PC-9 (cell line): ENCODE measurements at places on chromosomes 6 and 20. TPM values are rescaled to one million over a fixed set of nuclear protein-coding genes. Genes with fewer than 3 reads are reported as not detected.

Gene SIRPG
- total RNA-seq, result 2.1 TPM in 2 replicates

Gene MSH5
- total RNA-seq, result 50.0 and 68.8 TPM in 2 replicates

Gene ATP9A
- total RNA-seq, result 18.6 and 22.4 TPM in 2 replicates

Gene MDFI
- 19.4 and 22.6 TPM in 2 replicates for total RNA-seq

Gene TFAP2D
- not detected in 2 replicates for total RNA-seq

DNA sequence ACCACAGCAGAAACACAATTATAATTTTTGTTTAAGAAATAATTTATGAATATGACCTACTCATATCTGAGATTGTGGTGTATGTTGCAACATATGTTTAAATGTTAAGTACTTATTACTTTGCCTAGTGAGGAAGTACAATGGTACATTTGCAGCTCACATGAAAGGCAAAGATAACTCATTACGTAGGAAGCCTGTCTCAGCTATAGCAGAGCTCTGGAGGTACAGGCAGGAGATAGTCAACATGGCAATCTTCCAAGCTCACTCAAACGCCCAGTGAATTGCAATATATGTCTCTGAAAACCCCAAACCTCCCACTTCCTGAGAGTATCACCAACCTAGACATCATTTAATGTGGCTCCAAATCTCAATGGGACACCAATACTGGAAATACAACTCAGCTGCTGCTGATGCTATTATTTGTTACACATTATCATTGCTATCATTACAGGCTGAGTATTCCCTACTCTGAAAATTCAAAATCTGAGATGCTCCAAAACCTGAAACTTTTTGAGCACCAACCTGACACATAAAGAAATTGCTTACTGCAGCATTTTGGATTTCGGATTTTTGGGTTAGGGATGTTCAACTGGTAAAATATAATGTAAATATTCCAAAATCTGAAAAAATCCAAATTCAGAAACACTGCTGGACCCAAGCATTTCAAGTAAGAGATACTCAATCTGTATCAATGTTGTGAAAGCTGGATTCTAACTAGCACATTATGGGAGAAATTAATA is 25.1 kb upstream of the GSTA4 start:
- no peaks in the 10 kb centered on the region for H3K36me3 ChIP-seq
- no peaks in the 10 kb centered on the region for H3K27me3 ChIP-seq
- H3K27ac ChIP-seq, result no peak overlapping the region
- no peak for DNase-seq

DNA sequence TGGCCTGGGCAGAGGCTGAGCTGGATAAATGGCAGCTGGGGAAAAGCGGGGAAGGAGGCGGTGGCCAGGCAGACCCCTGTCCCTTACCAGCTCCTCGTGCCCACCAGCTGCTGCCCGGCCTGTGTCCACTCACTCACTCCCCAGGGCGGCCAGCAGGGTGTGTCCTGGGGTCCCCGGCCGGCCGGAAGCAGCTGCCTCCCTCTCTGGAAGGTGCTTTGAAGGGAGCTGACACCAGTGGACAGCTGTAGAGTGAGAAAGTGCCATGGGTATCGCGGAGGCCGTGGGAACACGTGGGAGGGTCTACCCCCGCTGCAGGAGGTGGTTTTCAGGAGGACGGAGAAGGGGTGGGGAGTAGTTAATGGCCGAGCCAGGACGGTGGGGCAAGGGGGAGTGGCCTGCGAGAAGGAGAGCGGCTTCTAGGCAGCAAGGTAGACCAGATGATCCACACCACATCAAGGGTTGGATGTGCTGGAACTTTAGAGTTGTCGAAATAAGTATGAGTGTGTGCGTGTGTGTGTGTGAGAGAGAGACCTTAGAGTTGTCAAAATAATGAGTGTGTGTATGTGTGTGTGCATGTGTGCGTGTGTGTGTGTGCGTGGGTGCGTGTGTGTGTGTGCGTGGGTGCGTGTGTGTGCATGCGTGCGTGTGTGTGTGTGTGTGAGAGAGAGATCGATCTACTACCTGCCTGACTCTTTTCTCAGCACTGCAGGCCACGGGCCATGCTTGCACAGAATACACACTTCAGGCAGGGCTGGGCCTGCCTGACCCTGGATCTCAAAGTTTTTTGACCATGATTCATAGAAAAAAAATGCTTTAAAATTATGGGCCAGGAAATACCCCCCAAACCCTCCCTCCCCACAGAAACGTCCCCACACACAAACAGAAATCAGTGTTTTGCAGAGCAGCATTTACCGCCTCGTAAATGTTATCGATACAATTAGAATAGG is 43.9 kb downstream of the CDH4 start:
- no peak for DNase-seq
- H3K36me3 ChIP-seq, result no peaks in the 10 kb centered on the region
- peaks cover 100% of the 10 kb centered on the region for H3K27me3 ChIP-seq
- no peaks in the 10 kb centered on the region for H3K4me1 ChIP-seq
- no peak overlapping the region for H3K27ac ChIP-seq

- H3K27me3 ChIP-seq, result no peaks in the 10 kb centered on the region
- H3K36me3 ChIP-seq, result no peaks in the 10 kb centered on the region
- H3K4me1 ChIP-seq, result no peaks in the 10 kb centered on the region
- H3K27ac ChIP-seq, result no peak overlapping the region
- no peak for DNase-seq
- no peak overlapping the region for H3K4me3 ChIP-seq
Measured at GRCh38 chr6:20243288-20243687, 31.0 kb upstream of the MBOAT1 start.

- no peaks in the 10 kb centered on the region for H3K27me3 ChIP-seq
- DNase-seq, result no peak
- H3K36me3 ChIP-seq, result no peaks in the 10 kb centered on the region
- H3K4me3 ChIP-seq, result no peak overlapping the region
- peaks cover 18% of the 10 kb centered on the region for H3K4me1 ChIP-seq
- no peak overlapping the region for H3K27ac ChIP-seq
Measured at GRCh38 chr20:41268402-41268801, 49.1 kb downstream of the ZHX3 start.

DNA sequence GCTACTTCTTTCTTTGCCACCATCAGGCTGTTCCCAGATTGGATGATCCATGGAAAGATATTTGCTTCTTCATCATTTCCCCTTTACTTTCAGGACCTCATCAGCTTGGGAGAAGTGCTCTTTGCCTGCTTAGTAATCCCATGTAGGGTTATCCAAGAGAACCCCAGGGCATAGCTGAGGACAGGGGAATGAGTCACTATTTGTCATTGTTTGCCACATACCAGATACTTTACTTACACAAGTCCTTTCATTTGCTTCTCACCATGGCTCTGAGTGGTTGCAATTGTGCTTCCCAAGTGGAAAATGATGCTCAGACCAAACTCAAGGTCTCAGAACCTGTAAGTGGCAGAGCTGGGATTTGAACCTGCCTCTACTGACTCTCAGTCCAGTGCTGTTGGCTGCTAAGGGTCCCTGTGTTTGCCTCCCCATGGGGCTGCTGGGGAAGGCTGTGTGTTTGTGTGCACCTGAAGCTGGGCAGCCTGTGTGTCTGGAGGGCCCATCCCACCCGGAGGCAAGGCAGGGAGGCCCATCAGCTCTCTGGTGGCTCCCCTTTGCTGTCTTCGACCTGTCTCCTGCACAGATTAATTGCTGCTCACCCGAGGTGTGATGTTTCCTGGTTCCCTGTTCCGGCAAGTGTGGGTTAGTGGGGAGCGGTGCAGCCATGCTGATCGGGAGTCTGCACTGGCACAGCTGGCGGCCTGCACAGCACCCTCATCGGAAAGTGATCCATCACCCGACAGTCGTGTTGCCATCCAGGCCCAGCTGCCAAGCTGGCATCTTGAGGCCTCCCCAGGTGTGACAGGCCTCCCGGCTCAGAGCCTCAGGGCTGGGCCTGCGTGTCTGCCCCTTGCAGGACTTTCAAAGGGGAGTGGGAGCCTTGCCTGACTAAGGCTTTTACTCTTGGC is 228.8 kb downstream of the DHX35 start:
- 0 out of 2 replicates have a peak, but pooled peaks cover 3% of the 10 kb centered on the region for H3K4me1 ChIP-seq
- no peak overlapping the region for H3K4me3 ChIP-seq
- no peaks in the 10 kb centered on the region for H3K27me3 ChIP-seq
- no peaks in the 10 kb centered on the region for H3K36me3 ChIP-seq

GRCh38 chr20:43040427-43040826 is 149.3 kb downstream of the PTPRT start:
- no peaks in the 10 kb centered on the region for H3K36me3 ChIP-seq
- no peak overlapping the region for H3K27ac ChIP-seq
- H3K27me3 ChIP-seq, result no peaks in the 10 kb centered on the region
- DNase-seq, result no peak
- H3K4me3 ChIP-seq, result no peak overlapping the region

- no peak for DNase-seq
- H3K36me3 ChIP-seq, result 0 out of 2 replicates have a peak, but pooled peaks cover 4% of the 10 kb centered on the region
- H3K4me1 ChIP-seq, result peaks cover 40% of the 10 kb centered on the region
- peak overlapping the region; percentile 78 for H3K4me3 ChIP-seq
Measured at GRCh38 chr20:32359633-32360332, 1.7 kb downstream of the ASXL1 start.

- H3K27ac ChIP-seq, result no peak overlapping the region
- H3K4me1 ChIP-seq, result peaks cover 7% of the 10 kb centered on the region
- DNase-seq, result no peak
- no peaks in the 10 kb centered on the region for H3K36me3 ChIP-seq
Measured at GRCh38 chr6:121205569-121205968, 128.7 kb downstream of the TBC1D32 start.

DNA sequence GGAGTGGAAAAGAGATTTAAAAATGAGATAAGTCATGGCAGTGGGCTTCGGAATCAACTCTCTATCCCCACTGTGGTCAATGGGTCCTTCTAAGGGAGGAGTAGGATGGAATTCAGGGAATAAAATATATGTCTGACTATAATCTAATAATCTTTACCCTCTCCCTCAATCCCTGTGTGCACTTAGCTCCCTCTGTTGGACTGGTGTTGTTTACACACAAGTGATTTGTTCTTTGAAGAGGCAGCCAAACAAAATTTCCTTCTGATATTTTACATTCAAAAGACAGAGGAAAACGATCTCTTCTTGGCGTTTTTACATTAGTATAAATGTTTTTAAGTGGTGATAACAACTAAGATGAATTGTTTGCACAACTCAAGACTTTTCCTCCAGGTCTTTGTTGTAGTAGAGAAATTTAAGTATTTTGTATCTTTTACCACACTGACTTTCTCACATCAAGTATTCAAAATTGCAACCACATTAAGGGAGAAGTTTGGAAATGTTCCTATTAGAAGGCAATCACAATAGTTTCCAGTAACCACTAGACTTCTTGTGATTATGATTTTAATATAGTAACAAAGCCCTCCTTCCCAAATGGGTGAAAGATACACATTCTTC is 317.8 kb downstream of the CENPW start:
- no peaks in the 10 kb centered on the region for H3K36me3 ChIP-seq
- peak; percentile 48 for DNase-seq
- no peaks in the 10 kb centered on the region for H3K4me1 ChIP-seq
- H3K27ac ChIP-seq, result no peak overlapping the region
- H3K4me3 ChIP-seq, result no peak overlapping the region
- H3K27me3 ChIP-seq, result no peaks in the 10 kb centered on the region

- H3K27ac ChIP-seq, result no peak overlapping the region
- no peak overlapping the region for H3K4me3 ChIP-seq
- H3K4me1 ChIP-seq, result no peaks in the 10 kb centered on the region
- no peaks in the 10 kb centered on the region for H3K27me3 ChIP-seq
Measured at GRCh38 chr6:140602431-140603248, 1228.2 kb upstream of the CITED2 start.

- no peaks in the 10 kb centered on the region for H3K4me1 ChIP-seq
- DNase-seq, result no peak
- H3K4me3 ChIP-seq, result no peak overlapping the region
- peaks cover 4% of the 10 kb centered on the region; the same call in 1 of the 2 replicates for H3K36me3 ChIP-seq
- no peak overlapping the region for H3K27ac ChIP-seq
- H3K27me3 ChIP-seq, result no peaks in the 10 kb centered on the region
Measured at GRCh38 chr6:157925771-157926170, 55.9 kb upstream of the SYNJ2 start.

GRCh38 chr20:5888041-5888440 is 62.3 kb downstream of the TRMT6 start:
- peaks cover 73% of the 10 kb centered on the region for H3K27me3 ChIP-seq
- DNase-seq, result no peak
- no peaks in the 10 kb centered on the region for H3K4me1 ChIP-seq
- no peak overlapping the region for H3K4me3 ChIP-seq
